ENCODE measurements at places on chromosomes 3 and 15. TPM values are rescaled to one million over a fixed set of nuclear protein-coding genes. Genes with fewer than 3 reads are reported as not detected.

Gene ADAMTSL3
- not detected for total RNA-seq

DNA sequence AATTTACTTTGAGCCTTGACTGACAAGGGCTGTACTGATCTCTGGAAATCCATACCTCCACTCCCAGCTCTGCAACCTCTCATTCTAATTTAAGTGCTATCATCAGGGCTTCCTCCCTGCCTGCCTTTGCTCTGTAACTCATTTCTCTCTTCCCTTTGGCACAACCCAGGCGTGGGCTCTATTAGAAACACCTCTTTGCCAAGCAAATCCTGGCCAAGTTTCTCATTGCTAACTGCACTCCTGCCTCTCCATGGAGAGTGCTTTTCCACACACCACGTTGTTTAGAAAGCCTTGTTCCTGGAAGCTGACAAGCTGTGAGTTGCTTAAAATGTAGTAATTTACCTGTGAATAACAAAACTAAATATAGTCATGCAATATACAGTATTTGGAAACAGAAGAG, 20.1 kb upstream of the FSTL1 start:
- no peak for DNase-seq

Gene NAALADL2
- total RNA-seq: not detected

Gene AMT
- total RNA-seq: 6.4 TPM

- no peak for DNase-seq
Observed at GRCh38 chr3:37985637-37986320, 4.8 kb upstream of the VILL start.

Gene UCN2
- not detected for total RNA-seq

DNA sequence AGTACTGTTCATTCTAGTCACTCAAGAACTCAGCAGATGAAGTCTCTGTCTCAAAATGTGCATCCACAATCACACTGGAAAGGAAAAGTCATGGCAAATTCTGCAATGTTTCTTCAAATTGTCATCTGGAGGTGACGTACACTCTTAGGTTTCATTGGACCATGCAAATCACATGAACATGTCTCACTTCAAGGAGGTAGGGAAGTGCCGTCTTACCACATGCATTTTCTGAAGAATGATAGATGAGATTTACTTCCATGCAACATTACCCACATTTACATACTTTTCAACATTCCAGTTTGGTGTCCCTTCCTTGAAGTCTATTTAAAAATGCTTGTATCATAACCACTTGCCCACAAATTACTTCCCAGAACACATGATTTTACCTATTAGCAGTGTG, 107.9 kb upstream of the SATB1 start:
- no peak for DNase-seq

All from CD4-positive, alpha-beta memory T cell (primary cell).